ENCODE measurements at places on chromosomes 13 and 19. TPM values are rescaled to one million over a fixed set of nuclear protein-coding genes. Genes with fewer than 3 reads are reported as not detected.

DNA sequence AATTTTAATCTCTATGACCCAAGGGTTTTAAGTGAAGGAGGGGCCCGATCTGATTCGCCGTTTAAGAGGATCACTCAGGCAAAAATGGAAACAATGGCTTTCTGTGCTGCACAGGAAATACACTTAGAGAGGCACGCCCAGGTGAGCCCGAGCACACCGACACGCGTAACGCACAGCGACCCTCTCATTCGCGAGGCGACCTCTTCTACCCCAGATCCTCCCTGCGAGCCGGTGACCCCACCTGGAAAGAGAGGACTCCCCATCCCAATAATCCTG, 216 bp downstream of the SH2D3A start:
- DNase-seq: no peak

GRCh38 chr19:9847087-9847671, 12.1 kb downstream of the PIN1 start:
- DNase-seq: no peak

DNA sequence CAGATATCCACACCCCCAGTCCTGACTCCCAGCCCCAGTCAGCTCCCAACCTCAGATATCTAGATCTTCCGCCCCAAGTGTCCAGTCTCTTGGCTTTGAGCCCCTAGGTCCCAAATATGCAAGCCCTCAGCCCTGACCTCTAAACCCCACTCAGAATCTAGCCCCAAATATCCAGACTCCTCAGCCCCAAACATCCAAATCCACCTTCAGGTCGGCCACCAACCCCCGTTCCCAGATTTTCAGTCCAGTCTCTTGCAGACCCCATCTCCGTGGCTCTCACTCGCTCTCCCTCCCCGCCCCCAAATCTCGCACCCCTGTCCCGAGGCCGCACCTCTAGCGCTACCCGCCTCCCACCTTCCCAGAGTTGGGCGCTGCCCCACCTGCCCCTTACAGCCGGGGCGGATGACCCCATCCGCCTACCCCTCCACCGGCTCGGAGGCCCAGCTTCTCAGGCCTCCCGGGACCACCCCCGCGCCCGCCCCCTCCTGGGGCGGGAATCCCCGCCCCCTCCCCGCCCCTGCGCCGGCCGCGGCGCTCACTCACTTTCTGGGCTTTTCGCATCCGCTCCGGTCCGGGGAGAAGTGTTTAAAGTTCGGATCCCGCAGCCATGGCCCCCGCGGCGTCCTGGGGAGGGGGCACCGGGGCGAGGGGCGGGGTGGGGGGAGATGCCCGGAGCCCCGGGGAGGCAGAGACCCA, 604 bp downstream of the ERFL start:
- no peak for DNase-seq

GRCh38 chr13:46523972-46524752, 28.8 kb upstream of the LRCH1 start:
- no peak for DNase-seq

Gene NDUFB7
- 108 TPM for total RNA-seq

Gene IGFL2
- total RNA-seq: not detected

Gene RASAL3
- 224 TPM for total RNA-seq

Gene SIGLEC8
- not detected for total RNA-seq

Gene ASPDH
- total RNA-seq: not detected

DNA sequence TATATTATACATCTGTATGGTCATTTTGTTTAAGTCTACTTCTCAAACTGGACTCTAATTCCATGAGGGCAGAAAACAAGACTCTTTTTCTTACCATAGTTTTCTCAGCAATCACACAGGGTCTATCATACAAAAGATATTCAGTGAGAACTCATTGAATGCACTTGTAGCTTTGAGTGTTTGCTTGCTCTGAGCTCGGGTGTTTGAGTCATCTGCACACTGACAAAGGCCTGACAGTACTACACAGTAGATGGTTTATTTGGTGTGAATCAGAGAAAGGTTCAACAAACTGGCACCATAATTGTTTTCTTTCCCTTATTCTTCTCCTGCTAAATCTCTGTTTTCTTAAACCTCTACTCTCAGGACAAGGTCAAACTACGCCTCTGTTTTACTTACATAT, 586.4 kb downstream of the LMO7 start:
- DNase-seq: no peak

- DNase-seq: no peak
Observed at GRCh38 chr13:100650326-100650725, 24.3 kb downstream of the TMTC4 start.

Gene LRP3
- 0.38 TPM for total RNA-seq

DNA sequence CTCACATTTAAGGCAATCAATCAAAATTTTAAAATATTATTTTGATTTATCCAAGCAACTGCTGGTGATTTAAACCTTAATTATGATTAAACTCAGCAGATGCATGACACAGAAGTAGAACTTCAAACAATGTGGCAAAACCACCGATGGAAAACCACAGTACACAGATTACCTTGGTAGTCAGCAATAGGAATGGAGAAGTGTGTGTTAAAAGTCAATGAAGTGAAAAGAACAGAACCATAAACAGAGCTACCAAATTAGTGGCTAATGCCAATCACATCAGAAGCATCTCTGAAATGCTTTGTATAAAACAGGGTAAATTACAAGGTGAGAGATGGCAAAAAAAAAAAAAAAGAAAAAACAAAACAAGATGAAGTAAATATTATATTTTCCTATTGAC, 31.2 kb downstream of the KATNAL1 start:
- DNase-seq: no peak

Gene TGFBR3L
- total RNA-seq: 4.4 TPM
